Transverse colon (tissue), 4 donors: ENCODE measurements at places on chromosomes 7 and 10. TPM values are rescaled to one million over a fixed set of nuclear protein-coding genes. Genes with fewer than 3 reads are reported as not detected.

GRCh38 chr7:47419471-47419870 lies 162.4 kb downstream of the TNS3 start:
- H3K4me1 ChIP-seq: no peaks in the 10 kb centered on the region
- no peaks in the 10 kb centered on the region for H3K27me3 ChIP-seq
- H3K27ac ChIP-seq: no peak overlapping the region
- H3K4me3 ChIP-seq: no peak overlapping the region
- no peaks in the 10 kb centered on the region for H3K36me3 ChIP-seq

GRCh38 chr7:27868131-27868550 lies 128.2 kb downstream of the TAX1BP1 start:
- no peaks in the 10 kb centered on the region for H3K27me3 ChIP-seq
- H3K27ac ChIP-seq: no peak overlapping the region
- no peak for DNase-seq
- no peak overlapping the region for H3K4me3 ChIP-seq
- no peaks in the 10 kb centered on the region for H3K36me3 ChIP-seq
- H3K4me1 ChIP-seq: peaks cover 12% of the 10 kb centered on the region

DNA sequence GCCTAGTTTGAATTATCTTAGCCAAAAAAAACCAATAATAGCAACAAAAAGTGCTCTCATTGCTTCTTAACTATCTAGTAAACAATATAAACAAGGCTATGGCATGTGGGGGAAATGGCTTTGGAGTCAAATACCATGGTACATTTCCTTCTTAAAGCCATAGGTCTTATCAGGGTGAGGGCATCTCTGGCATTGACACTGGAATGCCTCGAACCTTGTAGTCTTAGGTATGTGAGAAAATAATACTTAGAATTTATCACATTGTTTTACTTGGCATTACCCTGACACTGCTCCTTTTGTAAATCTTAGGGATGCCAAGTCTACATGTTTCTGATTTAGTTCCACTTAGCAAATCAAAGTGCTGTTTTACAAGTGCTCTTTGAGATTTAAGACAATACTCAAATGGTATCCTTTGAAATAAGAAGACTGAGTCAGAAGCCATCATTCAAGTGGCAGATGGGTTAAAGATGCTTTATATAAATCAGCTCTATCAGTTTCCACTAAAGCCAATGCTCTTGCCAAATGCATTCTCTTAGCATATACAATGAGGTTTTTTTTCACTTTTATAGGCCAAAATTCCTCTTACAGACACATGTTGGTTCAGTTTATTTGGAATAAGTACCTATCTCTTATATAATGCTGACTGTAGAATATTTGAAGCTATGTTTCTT lies 155.2 kb downstream of the HPSE2 start:
- no peak for DNase-seq
- no peaks in the 10 kb centered on the region for H3K4me1 ChIP-seq
- no peaks in the 10 kb centered on the region for H3K36me3 ChIP-seq

DNA sequence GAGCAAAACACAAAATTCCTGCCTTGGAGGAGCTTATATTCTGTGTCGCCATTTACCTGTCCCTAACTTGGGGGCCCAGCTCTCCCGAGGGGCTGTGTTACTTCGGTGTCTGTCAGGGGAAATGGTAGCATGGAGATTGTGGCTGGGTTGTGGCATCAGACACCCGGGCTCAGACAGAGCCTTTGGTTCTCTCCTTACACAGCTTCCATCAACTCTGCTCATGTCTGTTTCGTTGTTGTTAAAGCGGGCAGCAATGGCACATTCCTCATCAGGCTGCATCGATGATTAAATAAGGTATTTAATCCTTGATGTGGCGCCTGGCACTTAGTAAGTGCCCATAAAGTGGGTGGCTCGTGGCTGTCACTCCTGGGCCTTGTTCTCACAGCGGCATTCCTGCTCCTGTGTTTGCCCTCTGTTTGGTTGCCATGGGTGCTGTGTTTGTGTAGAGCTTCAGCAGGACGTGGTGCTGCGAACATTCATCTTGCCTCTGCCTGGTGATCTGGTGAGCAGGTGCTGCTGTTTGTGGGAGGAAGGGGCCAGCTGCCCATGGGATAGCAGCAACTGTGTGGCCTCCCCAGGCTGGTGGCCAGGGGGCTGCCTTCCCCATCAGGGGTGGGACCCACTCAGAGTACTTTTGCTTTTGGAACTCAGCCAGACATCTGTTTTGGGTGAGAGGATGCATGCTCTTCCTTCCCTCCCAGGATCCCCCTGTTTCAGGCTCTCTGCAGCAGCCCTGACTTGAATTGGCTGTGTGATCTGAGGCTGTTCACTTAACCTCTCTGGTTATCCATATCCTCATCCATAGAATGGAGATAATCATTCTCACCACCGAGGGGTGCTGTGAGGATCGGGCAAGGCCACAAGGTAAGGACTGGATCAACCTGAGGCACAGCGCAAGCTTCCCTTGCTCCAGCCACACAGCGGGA lies 207.2 kb upstream of the SVIL start:
- H3K27ac ChIP-seq: peak overlapping the region; percentile 83
- no peaks in the 10 kb centered on the region for H3K27me3 ChIP-seq
- peaks cover 4% of the 10 kb centered on the region for H3K4me1 ChIP-seq
- H3K36me3 ChIP-seq: no peaks in the 10 kb centered on the region

- H3K4me3 ChIP-seq: no peak overlapping the region
- no peaks in the 10 kb centered on the region for H3K27me3 ChIP-seq
- H3K4me1 ChIP-seq: no peaks in the 10 kb centered on the region
Measured at GRCh38 chr7:52648872-52649271, 386.6 kb upstream of the POM121L12 start.

PLCE1 gene
- 67.9 TPM for total RNA-seq

- no peak for DNase-seq
- H3K27me3 ChIP-seq: no peaks in the 10 kb centered on the region
- peaks cover 35% of the 10 kb centered on the region for H3K4me1 ChIP-seq
- H3K4me3 ChIP-seq: no peak overlapping the region
- H3K27ac ChIP-seq: peak overlapping the region; percentile 4
- H3K36me3 ChIP-seq: no peaks in the 10 kb centered on the region
Measured at GRCh38 chr7:132380059-132380458, 196.2 kb downstream of the PLXNA4 start.

PNLIPRP3 gene
- total RNA-seq: 0.79 TPM

SVIL gene
- 158 TPM for total RNA-seq

DNA sequence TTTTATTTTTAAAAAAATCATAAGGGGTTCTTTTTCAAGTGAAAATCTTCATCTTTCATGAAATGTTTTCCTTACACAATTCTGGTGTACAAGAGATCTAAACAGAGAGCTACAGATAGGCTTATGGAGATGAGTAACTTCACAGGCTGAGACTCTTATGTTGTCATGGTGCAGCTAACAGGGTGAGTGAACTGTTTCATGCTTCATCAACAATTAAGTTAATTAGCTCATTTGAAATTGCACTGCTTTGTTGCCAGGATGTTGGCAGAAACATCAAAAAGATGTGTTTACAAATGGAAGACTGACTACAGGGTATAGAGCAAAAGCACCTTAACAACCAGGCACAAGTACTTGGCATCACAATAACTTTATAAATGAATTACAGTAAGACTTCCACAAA lies 230.8 kb downstream of the FOXP2 start:
- H3K4me3 ChIP-seq: no peak overlapping the region
- H3K27ac ChIP-seq: no peak overlapping the region
- DNase-seq: no peak
- H3K36me3 ChIP-seq: no peaks in the 10 kb centered on the region

TAS2R4 gene
- 1.9 TPM for total RNA-seq

DNA sequence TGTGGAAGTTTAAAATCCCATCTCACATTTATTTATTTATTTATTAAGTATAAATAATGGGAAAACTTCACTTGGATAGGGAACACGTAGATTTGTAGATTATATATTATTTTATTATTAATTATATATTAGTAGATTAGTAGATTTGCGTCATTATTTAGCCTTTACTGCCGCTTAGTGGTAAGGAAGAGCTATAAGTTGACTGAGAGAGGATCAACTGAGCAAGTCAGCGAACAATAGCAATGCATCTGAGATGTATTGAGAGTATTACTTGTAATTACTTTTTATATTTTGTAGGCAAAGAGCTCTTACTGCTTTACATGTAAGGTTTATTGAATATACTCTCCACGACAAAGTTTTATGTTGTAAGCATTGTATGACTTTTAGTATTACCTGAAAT lies 244.5 kb upstream of the ANKRD30A start:
- no peak overlapping the region for H3K27ac ChIP-seq
- H3K4me1 ChIP-seq: no peaks in the 10 kb centered on the region
- DNase-seq: no peak
- no peaks in the 10 kb centered on the region for H3K27me3 ChIP-seq
- no peak overlapping the region for H3K4me3 ChIP-seq

WIPF3 gene
- not detected for total RNA-seq

DNA sequence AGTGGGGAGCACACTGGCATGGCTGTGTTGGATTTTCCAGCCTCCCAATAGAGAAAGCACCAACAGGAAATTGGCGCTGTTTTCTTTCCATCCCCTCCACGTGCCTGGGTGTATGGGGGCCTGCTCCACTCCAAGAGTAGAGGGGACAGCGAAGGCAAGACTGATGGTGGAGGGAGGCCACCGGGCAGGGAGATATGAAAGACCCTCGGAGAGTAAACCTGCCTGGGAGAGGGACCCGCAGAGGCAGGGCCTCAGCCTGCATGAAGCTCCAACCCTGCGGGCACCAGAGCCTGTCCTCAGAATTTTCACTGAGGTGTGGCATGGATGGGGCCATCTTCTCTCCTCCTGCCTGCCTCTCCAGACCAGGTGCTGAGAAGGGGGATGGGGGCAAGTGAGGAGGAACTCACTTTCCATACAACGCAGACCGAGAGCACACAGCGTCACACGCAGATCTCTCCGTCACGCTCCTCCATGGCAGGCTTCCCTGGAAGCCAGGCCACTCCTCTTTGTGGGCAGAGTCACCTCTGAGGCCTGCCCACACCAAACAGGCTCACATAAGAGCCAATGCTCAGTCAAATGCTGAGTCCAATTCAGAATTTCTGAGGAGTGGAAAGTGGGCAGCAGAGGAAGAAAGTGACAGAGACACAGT lies 18.8 kb downstream of the ANXA11 start:
- peaks cover 54% of the 10 kb centered on the region for H3K4me1 ChIP-seq
- H3K4me3 ChIP-seq: no peak overlapping the region

ENTPD1 gene
- total RNA-seq: 6.0 TPM

- H3K27me3 ChIP-seq: no peaks in the 10 kb centered on the region
- H3K4me3 ChIP-seq: no peak overlapping the region
- no peak overlapping the region for H3K27ac ChIP-seq
- H3K4me1 ChIP-seq: no peaks in the 10 kb centered on the region
- no peaks in the 10 kb centered on the region for H3K36me3 ChIP-seq
- no peak for DNase-seq
Measured at GRCh38 chr7:21413502-21413901, 14.4 kb upstream of the SP4 start.

DNA sequence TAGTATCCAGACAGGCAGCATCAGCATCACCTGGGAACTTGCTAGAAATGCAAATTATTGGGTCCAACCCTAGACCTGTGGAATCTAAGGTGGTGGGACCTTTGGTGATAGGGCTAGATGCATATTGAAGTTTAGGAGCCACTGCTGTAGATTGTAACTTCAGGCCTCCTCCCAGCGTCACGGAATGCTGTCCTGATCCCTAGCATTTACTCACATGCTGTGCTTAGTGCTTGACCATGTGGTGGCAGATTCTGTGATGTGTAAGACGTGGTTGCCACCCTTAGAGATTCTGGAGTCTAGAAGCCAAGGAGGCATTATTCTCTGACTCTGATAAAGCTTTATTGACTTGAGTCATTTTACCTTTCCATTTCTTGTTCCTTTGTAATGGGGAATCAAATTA lies 13.5 kb downstream of the AHR start:
- H3K4me1 ChIP-seq: peaks cover 9% of the 10 kb centered on the region
- H3K36me3 ChIP-seq: no peaks in the 10 kb centered on the region
- H3K27me3 ChIP-seq: no peaks in the 10 kb centered on the region
- H3K27ac ChIP-seq: no peak overlapping the region
- no peak overlapping the region for H3K4me3 ChIP-seq

KLF14 gene
- not detected for total RNA-seq

- H3K27ac ChIP-seq: peak overlapping the region; percentile 51
- H3K27me3 ChIP-seq: no peaks in the 10 kb centered on the region
- no peak overlapping the region for H3K4me3 ChIP-seq
- DNase-seq: no peak
Measured at GRCh38 chr7:136964347-136964746, 95.9 kb downstream of the CHRM2 start.

- H3K4me3 ChIP-seq: peak overlapping the region; percentile 87
- H3K4me1 ChIP-seq: peaks cover 7% of the 10 kb centered on the region
- peak overlapping the region; percentile 86 for H3K27ac ChIP-seq
- H3K36me3 ChIP-seq: no peaks in the 10 kb centered on the region
Measured at GRCh38 chr7:130441408-130441869, 623 bp upstream of the CEP41 start.

SCART1 gene
- 2.9 TPM for total RNA-seq

GRCh38 chr10:30185916-30186315 lies 126.5 kb upstream of the JCAD start:
- no peak for DNase-seq
- no peak overlapping the region for H3K27ac ChIP-seq
- peaks cover 25% of the 10 kb centered on the region for H3K4me1 ChIP-seq
- no peaks in the 10 kb centered on the region for H3K27me3 ChIP-seq

TEX47 gene
- not detected for total RNA-seq

- peak overlapping the region; percentile 65 for H3K27ac ChIP-seq
- no peaks in the 10 kb centered on the region for H3K36me3 ChIP-seq
- no peaks in the 10 kb centered on the region for H3K27me3 ChIP-seq
Measured at GRCh38 chr7:155206318-155207020, 91.2 kb upstream of the INSIG1 start.

DNA sequence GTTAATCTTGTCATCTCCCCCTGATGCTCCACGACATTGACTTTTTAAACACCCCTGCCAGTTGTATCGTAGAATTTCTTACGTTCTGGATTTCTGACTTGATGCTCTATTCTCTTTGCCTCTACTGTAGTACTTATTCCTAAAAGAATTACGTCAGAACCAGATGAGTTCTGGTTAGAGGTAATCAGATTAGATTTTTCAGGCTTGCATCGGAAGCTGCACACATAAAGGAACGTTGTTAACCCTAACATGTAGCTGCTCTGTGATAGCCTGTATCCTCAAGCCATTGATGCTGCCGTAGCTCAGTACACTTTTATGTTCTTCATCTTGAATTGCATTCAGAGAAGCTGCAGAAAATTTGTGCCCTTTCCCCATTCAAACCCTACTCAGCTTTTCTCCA lies 26.3 kb upstream of the TMEM236 start:
- no peak for DNase-seq
- H3K4me3 ChIP-seq: no peak overlapping the region
- H3K27me3 ChIP-seq: no peaks in the 10 kb centered on the region
- no peak overlapping the region for H3K27ac ChIP-seq

- H3K27me3 ChIP-seq: no peaks in the 10 kb centered on the region
- no peaks in the 10 kb centered on the region for H3K36me3 ChIP-seq
- no peaks in the 10 kb centered on the region for H3K4me1 ChIP-seq
- H3K4me3 ChIP-seq: no peak overlapping the region
Measured at GRCh38 chr10:124534231-124534798, 72.7 kb downstream of the LHPP start.

CACNA2D1 gene
- 28.1 TPM for total RNA-seq

- H3K27me3 ChIP-seq: no peaks in the 10 kb centered on the region
- H3K36me3 ChIP-seq: no peaks in the 10 kb centered on the region
- DNase-seq: no peak
Measured at GRCh38 chr10:123203393-123204126, 49.4 kb downstream of the BUB3 start.
